ENCODE measurements at places on chromosomes 3 and 15.

DNA sequence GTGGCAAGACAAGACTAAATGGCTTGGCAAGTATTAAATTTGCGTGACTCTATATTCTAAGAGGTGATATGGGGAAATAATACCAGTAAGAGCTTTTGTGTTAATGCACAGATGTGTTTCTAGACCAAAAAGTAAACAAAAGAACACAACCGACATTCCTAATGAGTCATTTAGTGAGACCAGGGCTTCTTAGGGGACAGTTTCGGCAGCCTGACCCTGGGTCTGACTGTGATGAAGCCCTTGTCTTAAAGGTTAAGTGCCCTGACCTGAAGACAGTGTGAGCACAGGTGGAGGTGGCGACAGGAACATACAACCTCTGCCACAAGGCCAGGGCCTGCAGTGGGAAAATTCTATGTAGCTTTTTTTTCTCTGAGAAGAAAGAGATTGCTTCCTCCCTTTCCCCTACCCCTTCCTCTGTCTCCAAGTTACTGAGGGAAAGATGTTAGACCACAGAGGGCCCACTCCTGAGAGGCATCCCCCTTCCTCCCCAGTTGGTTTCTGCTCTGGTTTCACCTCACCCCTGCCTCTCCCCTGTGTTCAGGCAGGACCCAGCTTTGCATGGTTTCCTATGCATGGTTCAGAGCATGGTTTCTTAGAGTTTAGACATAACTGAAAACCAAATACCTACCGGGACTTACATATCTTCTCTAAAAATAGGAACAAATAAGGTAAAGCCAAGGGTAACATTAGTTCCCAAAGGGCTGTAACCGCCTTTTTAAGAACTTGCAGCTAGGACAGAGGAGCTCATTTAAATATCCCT, 24.8 kb upstream of the CMTM7 start:
- DNase-seq, result no peak

DNA sequence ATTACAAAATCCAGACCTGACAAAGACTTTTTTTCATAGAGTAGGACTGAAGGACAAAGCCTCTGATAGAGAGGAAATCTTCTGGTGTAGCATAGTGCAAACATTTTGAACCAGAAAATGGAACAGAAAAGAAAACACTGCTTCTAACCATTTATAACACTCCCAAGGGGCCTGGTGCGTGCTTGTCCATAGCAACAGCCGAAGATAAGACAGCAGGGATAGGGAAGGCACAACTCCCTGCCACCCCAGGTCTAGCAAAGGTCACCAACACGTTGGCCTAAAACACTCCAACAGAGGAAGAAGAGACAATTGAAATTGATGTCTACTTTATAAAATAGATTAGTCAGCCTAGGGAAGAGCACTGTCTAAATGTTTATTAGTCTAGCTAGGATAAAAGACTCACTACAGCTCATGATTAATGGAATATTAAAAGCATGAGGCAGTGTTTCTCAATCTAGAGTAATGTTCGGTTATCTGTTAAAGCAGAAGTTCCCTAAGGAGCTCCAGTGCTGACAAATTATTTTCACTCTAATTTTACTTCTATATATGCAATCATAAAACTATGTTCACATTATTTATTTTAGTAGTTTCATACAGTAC, 145.2 kb downstream of the P3H2 start:
- no peak for DNase-seq

- no peak for DNase-seq
These were observed 5.1 kb upstream of the RAB7A start for GRCh38 chr3:128720891-128721290.

GRCh38 chr15:61742591-61742990, 317.7 kb downstream of the VPS13C start:
- DNase-seq, result no peak

- peak; percentile 54 for DNase-seq
These were observed 33.5 kb downstream of the ZBTB38 start for GRCh38 chr3:141401573-141402475.

DNA sequence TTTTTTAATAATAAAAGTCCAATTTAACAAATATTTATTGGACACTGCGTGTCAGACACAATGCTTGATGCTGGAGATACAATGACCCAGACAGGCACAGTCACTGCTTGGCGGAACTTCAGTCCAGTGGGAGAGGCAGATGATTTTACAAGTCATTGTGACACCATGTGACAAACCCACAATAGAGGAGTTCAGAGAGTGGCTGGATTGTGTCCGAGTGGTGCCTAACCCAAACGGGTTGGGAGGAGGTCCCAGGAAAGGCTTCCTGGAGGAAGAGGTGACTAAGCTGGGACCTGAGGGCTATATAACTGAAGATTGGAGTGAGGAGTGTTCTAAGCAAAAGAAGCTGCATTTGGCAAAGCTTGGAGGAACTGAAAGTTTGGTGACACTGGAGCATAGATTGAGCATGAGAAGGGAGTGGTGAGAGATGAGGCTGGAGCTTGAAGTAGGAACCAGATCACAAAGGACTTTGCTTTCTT, 41.4 kb downstream of the CRTC3 start:
- DNase-seq, result no peak

DNA sequence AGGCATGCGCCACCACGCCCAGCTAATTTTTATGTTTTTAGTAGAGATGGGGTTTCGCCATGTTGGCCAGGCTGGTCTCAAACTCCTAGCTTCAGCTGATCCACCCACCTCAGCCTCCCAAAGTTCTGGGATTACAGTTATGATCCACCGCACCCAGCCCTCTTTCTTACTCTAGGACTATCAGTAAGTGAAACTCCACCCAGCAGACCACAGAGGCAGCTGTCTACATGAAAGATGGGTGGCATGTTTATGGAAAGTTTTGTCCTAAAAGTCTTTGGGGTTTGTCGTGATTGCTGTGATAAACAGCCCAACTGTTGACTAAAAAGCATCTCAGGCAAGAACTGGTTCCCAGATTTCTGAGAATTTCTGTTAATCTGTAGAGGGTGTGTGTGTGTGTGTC, 10.9 kb downstream of the ARL6IP5 start:
- DNase-seq, result no peak

- no peak for DNase-seq
These were observed 9.5 kb upstream of the ARL14 start for GRCh38 chr3:160667452-160667851.

GRCh38 chr3:121924734-121925133, 30.5 kb downstream of the SLC15A2 start:
- DNase-seq, result no peak

- DNase-seq, result no peak
These were observed 90.7 kb downstream of the IMPG2 start for GRCh38 chr3:101229681-101230080.

DNA sequence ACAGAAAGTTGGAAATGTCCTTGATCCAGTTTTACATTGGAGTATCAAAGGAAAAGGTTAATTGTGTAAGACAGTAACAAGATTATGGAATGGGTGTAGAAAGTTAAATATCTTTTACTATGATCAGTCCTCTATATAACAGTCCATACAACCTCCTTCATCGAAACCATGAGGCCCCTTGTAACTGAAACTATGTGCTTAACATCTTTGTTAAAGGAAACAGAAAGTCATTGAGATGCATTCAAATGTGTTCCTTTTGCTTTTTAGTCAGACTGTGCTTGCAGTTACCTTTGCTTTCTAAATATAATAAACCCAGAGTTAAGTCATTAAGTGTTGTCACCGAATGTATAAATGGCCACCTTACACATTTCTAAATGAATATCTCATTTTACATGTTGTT, 1298.5 kb downstream of the ROBO2 start:
- no peak for DNase-seq

DNA sequence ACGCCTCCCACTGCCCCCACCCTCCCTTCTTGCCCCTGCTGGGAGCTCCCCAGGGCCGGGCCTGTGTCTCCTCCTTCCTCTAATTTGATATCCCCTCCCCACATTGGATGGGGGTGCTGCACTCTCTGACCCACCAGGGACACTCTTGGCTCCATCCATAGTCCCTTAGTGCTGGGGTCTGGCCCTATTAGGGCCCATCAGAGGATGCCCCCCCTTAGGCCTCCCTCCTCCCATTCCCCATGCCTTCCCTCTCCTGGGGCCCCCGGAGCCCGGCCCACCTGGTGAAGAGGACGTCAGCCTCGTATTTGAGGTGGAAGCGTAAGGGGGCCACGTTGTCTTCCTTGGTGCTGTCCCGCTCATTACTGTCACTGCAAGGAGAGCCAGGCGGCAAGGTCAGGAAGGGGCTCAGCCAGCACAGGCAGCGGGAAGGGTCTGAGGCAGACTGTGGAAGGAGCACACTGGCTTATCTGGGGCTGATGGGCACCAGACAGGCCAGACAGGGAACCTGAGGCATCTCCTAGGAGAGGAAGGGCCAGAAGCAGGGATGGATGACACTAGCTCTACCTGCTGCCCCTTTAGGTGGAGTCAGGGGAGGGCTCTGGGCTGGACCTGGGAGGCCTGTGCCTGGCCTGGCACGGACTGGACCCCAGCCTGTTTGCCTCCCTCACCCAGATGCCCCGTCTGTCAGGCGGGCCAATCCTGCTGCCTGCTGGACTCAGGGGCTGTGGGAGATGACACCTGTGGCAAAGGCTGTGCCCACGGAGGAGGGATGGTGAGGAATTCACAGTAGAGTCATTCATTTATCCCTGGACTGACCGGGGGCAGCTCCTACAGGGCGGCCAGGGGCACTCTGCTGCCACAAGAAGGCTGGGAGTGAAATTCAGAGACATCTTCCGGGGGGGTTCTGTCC, 36.2 kb downstream of the FEM1B start:
- DNase-seq, result no peak

GRCh38 chr3:33096093-33096868, 665 bp downstream of the GLB1 start:
- DNase-seq, result no peak

GRCh38 chr15:63018639-63019038, 23.9 kb upstream of the TPM1 start:
- DNase-seq, result no peak

DNA sequence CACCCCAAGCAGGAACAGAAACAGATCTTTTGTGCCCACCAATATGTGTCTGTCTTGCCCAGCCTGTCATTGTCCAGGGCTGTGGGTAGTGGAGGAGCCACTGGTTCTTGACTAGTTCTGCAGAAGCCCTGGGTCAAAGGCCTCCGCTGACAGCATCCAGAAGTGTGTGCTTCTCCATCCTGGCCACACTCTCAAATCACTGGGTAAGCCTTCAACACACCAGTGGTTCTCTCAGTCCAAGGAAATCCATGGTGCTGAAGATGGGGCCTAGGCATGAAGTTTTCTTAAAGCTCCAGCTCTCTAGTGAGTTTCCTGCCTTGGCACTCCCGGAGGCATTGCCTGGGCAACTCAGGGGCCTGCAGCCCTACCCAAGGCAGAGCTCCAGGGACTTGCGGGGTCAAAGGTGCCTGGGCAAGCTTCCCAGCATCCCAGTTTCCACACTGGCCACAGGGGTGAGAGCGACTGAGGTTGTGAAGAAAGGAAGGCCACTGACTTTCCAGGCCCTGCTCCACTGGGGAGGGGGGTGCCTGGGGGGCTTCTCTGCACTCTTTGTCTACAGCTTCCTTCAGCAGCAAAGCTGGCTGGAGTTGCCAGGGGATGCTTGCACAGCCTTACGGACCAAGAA, 37.9 kb upstream of the RPL32 start:
- no peak for DNase-seq

GRCh38 chr15:47326410-47327333, 390.6 kb upstream of the SEMA6D start:
- no peak for DNase-seq

- no peak for DNase-seq
These were observed 130.0 kb upstream of the KCNMB2 start for GRCh38 chr3:178406206-178406605.

DNA sequence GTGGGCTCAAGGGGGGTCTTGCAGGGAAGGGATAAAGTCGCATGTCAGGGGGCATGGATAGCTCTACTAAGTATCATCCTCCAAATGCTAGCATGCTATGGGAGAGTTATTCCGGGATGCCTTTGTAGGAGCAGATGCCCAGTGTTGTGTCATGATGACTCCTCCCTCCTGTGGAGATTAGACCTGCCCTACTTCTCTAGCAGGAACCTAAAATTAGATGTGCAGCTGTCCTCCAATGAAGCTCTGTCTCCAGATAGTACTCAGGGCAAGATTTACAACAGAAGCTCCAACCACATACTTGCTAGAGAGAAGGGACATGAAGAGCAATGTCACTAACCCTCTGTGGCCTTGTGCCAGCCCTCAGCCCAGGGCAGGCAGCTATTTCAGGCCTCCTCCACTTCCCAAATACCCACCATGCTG, 82.5 kb downstream of the AGBL1 start:
- no peak for DNase-seq

DNA sequence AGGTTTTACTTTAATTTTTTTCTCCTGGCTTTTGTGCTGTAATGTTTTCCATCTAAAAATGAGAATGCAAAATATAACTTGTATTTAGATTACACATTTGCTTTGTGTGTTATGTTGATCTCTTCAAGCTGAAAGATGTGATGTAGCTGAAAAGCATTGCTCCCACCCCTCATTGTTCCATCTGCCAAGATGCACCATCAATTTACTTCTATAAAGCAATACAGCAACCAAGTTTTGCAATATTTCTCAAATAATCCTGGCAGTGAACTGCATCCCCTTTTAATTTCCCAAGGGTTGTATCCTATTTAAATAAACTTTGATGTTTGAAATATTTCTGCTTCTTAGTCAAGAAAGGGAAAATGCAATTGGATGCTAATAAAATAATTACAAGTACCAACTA, 52.6 kb upstream of the DUT start:
- no peak for DNase-seq

DNA sequence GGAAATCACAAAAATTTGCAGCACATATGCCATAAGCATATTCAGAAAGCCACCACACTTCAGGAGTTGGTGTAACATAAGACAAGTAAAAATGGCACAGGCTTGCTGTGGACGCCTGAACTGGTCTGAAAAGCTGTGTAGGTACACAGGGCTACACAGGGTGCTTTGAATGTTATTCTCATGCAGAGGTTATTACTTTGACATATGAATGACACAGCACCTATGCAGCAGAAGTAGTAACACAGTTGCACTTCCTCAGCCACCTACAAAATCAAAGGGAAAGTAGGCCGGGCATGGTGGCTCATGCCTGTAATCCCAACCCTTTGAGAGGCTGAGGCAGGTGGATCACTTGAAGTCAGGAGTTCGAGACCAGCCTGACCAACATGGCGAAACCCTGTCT, 54.5 kb downstream of the OSBPL10 start:
- no peak for DNase-seq

DNA sequence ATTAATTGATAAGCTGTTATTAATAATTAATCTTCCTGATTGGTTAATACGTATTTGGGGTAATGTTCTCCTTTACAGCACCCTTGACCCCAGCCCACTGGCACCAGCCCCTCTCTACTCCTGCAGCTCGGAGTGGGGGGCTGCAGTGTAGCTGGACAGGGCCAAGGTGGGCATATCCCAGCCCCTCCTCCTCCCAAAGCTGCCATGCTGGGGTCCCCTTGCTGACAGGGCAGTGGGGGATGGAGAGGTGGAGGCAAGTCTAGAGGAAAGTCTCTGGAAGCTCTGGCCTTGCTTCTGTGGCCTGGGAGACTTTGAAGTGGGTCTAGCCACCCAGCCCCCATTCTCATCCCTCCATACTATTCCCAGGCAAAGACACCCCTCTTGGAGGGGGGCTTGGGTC, 35.8 kb downstream of the HCN4 start:
- DNase-seq, result no peak

DNA sequence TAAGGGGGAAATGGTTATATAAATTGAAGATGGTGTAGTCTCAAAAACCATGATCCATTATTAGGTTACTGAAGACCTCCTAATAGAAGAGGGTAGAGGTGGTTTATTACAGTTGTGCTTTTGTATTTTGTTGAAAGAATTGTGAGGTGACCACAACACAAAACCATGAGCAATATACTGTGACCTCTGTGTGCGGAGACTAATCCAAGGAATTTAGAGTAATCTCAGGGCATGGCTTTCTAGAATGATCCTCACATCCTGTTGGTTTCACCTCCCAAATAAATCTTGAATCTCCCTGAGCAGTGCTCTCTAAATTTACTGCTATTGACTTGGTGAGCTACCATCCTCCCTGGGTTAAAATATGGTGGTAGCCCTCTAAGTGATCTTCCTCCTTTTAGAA, 52.3 kb downstream of the PTPRG start:
- no peak for DNase-seq
